ENCODE measurements at places on chromosomes 2 and 18.

DNA sequence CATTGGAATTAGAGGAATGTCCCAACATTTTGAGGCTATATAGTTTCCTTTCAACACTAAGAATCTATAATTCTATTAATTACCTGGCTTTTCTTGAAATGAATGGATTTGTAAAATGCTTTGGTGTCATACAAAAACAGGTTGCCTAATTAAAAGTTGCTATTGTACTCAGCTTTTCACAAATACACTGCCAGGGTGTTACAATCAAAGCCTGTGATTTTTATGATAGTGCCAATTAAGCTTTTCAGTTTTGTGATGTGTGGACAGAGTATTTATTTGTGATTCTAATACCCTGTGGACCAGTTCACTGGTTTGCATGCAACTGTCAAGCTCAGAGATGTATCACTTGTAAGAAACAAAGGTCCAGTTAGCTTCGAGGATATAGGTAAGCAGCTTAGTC lies 71.8 kb downstream of the NAB1 start:
- DNase-seq: no peak

GRCh38 chr2:1648241-1649102 lies 95.8 kb downstream of the PXDN start:
- DNase-seq: no peak

- DNase-seq: no peak
Measured at GRCh38 chr2:43426305-43427031, 169.4 kb downstream of the THADA start.

DNA sequence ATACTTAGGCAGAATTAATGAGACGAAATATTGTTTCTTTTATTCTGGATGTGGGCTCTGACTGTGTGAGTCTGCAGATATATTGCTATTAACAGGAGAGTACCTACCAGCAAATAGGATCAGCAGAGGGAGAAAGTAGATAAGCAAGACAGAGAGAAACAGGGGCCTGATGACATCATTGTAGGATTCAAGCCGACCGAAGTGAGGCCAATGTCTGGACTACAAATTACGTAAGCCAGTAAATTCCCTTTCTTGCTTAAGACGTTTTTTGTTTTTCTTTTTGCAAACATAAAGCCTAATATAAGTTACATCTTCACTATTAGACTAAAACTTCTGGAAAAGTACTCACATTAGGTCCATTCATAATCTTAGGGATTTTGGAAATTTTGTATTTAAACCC lies 21.4 kb upstream of the PTPRM start:
- no peak for DNase-seq

GRCh38 chr2:40434731-40435271 lies 17.1 kb downstream of the SLC8A1 start:
- no peak for DNase-seq

DNA sequence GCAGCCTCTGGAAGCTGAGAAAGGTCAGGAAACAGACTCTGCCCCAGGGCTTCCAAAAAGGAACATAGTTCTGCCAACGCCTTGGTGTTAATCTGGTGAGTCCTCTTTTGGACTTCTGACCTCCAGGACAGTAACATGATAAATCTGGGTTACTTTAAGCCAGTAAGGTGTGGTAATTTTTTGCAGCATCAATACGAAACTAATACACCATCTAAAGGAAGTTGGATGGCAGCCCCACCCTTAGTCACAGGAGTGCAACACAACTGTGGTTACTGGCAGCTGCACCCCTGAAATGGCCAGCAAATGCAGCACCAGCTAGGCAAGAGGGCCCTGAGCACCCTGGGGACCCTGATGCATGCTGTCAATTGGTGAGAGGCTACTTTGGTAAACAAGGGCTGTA lies 25.8 kb downstream of the CREG2 start:
- no peak for DNase-seq

DNA sequence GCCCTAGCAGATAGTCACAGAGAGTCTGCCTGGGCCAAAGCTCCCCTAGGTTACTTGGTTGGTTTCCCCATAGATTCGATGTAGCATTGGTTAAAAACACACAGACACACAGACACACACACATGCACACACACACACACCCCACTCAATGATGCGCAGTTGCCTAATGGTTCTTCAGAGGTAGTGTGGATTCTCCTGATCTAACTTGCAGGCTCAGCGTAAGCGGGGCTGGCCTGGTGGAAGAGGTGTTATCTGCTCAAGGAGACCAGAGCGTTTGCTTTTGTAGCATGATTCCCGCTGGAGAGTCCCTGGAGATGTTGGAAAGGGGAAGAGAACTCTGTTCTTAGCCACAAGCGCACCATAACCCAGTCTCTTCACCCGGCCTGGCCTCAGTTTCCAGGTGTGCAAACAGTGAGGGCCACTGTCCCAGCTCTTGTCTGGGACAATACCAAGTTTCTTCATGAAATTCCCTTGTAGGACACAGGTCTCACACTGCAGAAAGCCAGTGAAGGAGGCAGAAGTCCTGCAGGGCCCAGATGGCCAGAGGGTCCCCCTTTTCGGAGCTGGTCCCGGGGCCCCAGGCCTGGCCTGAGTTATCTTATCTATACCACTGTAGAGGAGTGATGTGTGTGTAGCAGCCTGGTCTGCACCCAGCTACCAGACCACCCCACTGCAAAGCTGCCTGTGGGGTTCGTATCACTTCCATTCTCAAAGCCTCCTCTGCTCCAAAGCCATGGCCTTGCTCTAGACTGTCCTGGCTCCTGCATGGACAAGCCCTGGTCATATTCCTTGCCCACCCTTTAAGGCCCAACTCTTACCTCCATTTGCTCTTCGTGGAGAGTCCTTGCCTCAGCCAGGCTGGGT lies 3.7 kb downstream of the ACKR3 start:
- no peak for DNase-seq

DNA sequence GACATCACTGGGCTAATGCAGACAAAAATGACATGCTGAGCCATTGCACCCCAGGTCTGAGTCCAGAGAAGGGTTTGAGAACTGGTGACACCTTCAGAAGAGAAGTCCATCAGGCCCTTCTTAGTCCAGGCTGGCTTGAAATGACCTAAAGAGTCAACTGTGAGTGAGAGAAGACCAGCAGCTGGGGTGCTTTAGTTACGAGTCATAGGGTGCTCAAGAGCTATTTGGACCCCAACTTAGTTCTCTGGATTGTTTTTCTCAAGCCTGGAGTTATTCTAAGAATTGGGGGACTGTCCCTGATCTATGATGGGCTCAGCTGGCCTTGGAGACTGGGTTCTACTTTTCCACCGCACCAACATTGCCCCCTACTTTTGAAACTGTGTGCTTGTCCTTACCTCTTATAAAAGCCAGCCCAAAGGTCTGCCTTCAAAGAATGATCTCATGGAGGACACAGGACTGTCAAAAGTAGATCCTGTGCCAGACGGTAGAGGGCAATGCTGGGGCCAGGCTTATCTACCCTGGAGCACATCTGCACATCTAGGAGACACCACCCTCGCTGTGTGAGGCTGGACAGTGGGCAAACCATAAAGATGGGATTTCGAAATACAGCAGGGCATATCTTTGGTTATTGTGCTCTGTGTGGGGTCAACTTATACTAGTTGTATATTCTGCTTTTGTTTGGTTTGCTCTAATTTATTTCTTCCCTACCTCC lies 333.0 kb upstream of the SLC14A2 start:
- no peak for DNase-seq

DNA sequence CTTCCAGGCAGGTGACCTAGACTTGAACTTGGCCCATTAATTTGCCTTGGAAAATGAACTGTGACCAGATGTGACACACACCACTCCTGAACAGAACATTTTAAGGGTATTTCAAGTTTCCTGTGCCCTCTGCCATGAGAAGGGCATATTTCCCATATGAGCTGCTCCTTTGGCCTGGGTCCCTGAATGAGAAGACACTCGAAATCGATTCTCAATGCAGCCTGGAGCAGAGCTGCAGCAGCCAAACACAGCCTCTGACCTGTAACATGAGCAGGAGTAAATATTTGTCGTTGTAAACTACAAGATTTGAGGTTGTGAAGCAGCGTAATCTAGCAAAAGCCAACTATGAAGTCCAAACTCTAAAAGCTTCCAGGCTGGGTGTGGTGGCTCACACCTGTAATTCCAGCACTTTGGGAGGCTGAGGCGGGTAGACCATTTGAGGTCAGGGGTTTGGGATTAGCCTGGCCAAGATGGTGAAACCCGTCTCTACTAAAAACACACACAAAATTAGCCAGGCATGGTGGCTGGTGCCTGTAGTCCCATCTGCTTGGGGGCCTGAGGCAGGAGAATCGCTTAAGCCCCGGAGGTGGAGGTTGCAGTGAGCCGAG lies 30.1 kb upstream of the SOS1 start:
- DNase-seq: no peak

GRCh38 chr2:221001381-221001801 lies 570.7 kb downstream of the EPHA4 start:
- no peak for DNase-seq

GRCh38 chr2:222715742-222716141 lies 44.3 kb downstream of the MOGAT1 start:
- no peak for DNase-seq

- DNase-seq: no peak
Measured at GRCh38 chr18:54075689-54076088, 148.8 kb downstream of the MBD2 start.

DNA sequence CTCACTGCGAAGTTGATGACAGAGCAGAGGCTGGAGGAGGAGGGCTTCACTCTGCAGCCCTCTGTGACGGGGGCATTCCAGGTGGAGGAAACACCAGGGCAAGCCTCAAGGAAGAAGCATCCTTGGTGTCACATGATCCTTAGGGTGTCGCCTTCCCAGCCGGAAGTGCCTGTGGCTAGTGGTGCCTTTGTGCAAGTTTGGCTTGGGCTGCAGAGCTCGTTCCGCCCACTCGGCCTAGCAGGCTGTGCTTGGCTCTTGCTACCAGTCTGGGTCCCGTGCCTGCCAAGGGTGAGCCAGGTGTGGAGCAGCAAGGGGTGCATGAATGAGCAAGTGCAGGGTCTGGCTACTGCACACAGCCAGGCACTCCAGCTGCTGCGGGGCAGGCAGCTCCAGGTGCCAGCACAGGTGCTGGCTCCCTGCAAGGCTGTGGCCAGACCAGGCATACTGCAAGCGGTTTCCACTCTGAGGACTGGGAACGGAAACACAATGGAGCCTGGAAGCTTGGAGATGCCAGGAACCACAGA lies 325.3 kb upstream of the SMIM21 start:
- DNase-seq: peak; percentile 7

DNA sequence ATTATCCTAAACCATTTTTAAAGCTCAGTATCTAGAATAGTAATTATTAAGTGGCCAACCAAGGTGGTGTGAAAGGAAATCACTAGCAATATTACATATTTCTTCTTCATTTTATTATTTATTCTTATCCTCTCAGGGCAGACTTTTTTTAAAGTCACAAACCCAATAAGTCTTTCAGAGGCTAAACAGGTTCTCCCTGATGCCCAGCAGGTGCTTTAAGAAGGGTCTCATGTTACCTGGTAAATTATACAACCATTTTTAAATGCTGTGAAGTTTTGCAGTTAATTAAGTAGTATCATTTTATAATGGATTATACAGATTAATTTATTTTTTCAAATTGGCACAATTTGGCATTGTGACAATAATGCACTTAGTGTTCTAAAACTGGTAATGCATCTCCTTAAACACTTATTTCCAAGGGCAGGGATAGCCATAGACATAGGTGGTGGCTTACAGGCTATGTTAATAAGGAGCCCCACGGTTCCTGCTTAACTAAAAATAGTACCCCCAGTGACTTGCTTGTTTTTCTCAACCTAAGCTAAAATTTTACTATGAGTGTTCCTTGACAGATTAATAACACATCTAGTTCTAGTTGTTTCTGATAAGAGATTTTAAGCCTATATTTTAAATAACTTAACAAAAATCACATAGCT lies 67.0 kb downstream of the PMS1 start:
- DNase-seq: no peak

GRCh38 chr2:147389218-147389617 lies 455.6 kb upstream of the ACVR2A start:
- DNase-seq: no peak

DNA sequence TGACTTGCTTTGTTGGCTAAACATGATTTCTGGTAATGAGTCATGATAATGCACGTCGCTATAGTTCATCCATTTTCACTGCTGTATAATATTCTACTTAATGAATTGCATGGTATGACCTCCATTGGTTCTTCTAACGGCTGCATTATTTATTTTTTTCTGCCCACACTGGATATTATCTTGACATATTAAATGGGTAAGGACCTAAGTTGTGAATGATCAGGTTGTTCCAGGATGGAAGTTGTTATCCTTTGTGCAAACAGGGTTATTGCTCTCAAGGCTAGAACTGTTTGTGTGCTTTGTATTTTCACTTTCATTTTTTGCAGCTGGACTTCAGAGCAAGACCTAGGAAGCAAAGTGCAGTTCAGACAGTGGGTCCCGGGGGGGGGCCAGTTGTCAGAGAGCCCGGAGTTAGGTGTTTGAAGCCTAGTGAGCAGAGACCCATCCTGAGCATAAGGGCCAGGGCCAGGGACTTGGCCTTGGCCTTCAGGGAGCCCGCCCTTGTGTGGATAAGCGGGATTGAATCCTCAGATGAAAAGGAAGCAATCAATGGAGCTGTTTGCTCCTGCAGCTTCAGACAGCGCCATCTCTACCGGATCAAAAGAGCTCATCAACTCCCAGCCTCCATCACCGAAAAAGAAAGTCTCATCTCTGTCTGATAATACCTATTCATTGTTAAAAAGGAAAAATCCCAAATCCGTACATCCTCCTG lies 48.2 kb downstream of the AGAP1 start:
- no peak for DNase-seq

DNA sequence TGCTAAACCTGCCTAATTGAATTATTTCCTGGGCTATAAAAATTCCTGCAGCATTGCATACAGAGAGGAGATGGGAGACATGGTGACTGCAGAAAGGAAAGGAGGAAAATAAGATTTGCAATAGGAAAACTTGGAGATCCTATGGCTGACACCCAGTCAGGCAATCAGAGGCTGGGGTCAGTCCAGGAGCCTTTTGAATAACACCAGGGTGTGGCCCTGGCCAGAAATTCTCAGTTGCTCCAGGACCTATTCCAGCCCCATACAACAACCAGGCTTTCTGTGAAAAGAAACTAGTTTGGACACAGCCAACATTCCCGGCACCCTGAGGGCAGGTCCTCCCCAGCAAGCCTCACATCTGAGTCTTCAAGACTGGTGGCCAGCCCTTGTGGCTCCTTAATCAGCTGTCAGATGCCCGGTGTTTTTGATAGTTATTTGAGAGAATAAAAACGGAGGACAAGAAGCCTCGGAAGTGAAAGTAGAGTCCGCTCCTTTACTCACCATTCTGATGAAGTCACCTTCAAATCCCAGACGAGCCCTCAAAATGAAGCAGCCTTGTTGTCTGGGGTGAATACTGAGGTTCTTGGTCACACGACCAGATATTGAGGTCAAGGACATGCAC lies 31.1 kb upstream of the GMCL1 start:
- DNase-seq: no peak

GRCh38 chr2:190533968-190534309 lies 583 bp downstream of the NEMP2 start:
- DNase-seq: no peak

DNA sequence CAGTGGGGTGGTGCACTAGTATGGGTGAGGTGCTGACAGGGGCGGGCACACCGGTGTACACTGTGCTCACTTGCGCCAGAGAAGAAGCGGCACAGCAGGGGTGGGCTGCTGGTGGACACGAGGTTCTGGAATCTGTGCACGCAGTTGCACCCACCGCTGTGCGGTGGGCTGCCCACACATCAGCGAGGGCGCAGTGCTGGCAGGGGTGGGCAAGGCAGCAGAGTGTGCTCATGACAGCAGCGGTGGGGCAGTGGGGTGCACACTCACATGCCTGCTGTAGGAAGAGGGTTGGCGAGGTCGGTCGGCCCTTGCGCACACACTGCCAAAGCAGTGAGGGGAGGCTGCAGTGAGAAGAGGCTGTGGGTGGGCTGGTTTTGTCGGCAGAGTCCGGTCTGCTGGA lies 141.8 kb downstream of the GALNT13 start:
- no peak for DNase-seq

All from NCI-H2081 (cell line).